ENCODE measurements at places on chromosomes 16 and 17.

GRCh38 chr17:55238931-55239297 lies 25.8 kb upstream of the HLF start:
- no peak for DNase-seq

DNA sequence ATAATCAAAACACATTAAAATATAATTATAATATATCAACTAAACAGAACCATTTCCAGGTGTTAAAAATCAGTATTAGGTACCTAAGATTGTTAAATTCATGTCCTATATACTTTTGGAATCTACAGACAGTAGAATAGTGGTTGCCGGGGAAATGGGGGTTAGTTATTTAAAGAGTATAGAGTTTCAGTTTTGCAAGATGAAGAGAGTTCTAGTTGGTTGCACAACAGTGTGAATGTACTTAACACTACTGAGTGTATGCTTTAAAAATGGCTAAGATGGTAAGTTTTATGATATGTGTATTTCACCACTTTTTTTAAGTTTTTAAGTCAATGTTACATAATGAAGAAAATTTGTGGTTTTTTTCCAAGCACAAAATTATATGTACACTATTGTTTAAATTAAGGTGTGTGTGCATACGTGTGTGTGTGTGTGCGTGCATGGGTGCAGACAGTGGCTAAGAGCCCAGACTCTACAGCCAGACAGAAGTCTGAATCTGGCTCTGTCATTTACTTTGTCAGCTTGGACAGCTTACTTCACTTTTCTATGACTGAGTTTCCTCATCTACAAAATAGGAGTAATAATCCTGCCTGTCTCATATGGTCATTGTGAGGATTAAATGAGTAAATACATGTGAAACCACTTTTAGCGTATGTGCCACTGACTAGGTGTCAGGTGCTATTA lies 25.3 kb upstream of the PHAF1 start:
- DNase-seq = no peak

DNA sequence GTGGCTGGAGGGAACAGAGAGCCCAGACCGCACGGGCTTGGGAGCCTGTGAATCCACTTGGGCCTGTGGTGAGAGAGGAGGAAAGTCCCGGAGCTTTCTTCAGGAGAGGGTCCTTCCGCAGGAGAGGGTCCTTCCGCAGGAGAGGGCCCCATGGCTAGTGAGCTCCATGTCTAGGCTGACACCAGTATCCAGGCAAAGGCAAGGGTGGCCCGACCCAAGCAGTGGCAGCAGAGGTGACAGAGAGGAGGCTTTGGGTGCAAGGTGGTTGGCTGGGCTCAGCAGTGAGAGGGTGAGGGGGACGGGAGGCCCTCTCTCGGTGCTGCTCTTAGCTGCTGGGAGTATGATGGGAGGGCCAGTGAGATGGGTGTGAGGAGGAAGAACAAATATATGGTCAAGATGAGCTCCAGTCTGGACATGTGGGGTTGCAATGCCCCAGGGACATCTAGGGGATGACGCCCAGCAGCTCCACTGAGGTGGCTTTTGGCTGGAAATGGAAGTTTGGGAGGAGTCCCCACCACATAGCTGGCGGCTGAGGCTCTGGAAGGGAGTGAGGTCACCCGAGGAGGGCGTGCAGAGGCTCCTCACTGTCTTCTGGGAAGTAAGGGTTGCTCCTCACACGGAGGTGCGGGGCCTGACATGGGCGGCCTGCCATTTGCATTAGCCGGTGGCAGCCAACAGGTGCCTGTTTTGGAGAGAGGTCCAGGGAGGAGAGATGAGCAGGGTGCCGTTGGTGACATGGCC lies 2.3 kb upstream of the HSD3B7 start:
- no peak for DNase-seq

DNA sequence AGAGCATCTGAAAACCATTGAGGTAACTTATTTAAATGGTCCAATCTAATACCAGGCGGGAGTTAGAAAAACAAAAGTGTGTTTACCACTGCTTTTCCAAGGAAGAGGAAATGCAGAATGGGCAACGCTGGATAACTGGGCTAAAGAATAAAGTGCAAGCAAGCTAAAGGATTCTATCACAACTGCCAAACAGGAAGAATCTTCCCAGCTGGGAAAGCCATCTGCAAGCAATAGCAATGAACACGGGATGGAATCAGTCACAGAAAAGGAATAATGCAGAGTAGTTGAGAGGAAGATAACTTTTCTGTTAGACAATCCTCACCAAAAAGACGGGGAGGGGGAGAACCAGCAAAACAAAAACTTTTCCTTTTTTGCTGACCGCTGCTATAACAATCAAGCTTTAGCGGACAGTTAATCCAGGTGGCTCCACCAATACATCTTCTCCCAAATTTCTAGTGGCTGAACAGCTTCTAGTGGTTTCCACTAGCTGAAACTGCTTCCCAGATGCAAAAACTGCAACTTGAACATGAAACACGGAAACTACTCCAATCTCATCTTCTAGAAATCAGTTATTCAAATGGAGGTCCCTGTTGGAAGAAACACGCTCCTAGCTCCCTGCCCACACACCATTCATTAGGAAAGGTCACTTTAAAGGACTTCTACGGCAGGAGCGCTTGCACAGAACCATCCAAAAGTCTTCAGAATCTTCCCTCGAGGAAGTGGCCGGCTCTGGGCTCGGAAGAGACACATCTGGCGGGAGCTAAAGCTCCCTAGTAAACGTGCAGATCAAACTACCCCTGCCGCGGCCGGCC lies 929 bp downstream of the TMEM11 start:
- no peak for DNase-seq

- DNase-seq = no peak
These were observed 6.0 kb downstream of the SOX9 start for GRCh38 chr17:72126575-72127486.
